Dorsolateral prefrontal cortex (tissue), 122 donors: ENCODE measurements at places on chromosomes 1 and 21.

DNA sequence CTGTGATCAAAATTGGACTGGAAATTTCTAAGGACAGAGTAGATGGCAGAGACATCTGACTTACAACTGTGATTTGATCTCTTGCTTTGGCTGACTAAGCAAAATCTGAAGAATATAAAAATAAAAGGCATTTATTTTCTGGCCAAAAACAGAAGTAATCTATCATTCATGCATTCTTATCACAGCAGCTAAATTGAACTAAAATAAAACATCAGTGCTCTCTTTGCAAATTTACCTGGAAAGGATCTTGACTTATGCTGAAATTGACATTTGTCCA, 81.4 kb upstream of the ZNF678 start:
- no peak for DNase-seq

- DNase-seq: no peak
These were observed 199.6 kb downstream of the RGS7 start for GRCh38 chr1:241157435-241157834.

- DNase-seq: peak; percentile 63
These were observed at the start of gene C1orf56 for GRCh38 chr1:151047591-151047924. Gene C1orf56 (plus strand): TSS chr1:151047751. CDS start chr1:151047848, 97 bp downstream.

GRCh38 chr1:198780376-198780775, 141.5 kb downstream of the PTPRC start:
- no peak for DNase-seq

GRCh38 chr1:31762726-31763670, 1.1 kb downstream of the ADGRB2 start:
- peak; percentile 68 for DNase-seq

DNA sequence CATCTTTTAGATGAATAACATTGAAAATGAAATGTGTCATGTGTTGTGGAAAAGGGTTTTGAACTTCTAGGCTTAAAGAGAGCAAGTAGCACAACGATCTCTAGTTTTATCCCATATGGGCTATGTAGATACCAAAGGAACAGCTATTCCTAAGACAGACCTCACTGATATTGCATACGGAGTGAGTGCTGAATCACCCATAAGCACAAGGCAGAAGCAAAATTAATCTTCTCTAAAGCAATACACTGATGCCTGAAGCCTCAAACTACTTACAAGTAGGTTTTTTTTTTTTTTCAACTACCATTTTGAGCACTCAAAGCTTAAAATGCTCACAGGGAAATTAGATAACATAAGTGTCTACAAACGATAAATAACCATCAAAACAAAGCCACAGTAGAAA, 5.0 kb upstream of the KMO start:
- DNase-seq: no peak

DNA sequence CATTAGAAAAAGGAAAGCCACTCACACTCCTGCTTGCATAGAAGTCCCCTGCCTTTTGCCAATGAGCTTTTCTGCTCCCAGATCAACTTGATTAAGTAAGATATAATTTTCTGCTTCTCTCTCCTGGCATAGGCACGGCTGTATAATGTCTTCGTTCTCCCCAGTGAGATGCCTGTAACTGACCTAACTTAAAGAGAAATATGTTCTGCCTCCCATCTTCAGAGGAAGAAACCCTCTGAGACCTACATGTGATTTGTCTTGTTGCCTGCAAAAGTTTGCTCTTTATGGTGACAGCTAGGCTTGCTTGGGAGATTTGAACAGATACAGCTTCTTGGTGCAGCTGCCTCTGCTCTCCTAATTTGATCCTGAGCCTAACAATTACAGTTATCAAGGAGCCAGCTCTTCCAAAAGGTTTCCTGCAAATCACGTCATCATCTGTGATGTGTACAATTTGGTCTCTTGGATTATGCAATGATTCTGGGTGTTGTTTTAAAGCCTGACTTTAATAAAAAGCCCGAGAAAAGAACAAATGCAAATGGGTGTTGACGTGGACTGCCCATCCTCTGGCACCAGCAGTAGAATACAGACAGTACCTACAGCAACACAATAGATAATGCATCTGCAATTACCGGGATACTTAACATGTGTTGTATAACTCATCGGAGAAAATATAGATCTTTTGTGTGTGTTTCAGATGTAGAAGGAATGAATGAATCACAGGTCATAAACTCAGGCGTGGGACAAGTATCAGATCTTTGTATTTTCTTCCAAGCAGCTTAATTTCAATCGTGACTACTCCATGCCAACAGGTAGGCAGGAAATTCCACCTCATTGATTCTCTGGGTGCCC, 76.2 kb upstream of the KAZN start:
- DNase-seq: no peak

GRCh38 chr1:241408170-241408569, 51.2 kb upstream of the RGS7 start:
- DNase-seq: no peak

- DNase-seq: peak; percentile 68
These were observed 529 bp downstream of the EGLN1 start for GRCh38 chr1:231421546-231421970.

- DNase-seq: peak; percentile 31
These were observed 44.1 kb upstream of the SLC25A33 start for GRCh38 chr1:9494936-9495758.

DNA sequence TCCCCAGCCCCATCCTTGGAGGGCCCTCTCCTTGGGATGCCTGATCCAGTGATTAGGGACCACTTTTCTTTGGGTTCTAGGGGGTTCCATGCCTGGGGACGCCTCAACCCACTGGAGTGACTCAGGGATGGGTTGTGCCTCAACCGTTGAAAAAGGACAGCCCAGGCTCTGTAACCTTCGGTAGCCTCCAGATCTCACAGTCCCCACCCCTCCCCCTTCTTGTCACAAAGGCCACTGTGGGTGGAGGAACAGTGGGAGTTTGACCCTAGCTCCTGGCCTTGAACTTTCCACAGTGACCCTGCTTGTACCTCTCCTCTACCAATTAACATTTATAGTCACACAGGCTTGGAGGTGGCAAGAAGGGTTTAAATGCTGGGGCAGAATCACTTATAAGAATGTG, 2.6 kb upstream of the RORC start:
- DNase-seq: no peak
